ENCODE measurements at places on chromosomes 12 and 14. TPM values are rescaled to one million over a fixed set of nuclear protein-coding genes. Genes with fewer than 3 reads are reported as not detected.

The TEX52 gene
- not detected for total RNA-seq

The SLC25A47 gene
- not detected for total RNA-seq

The NRL gene
- 2.9 TPM for total RNA-seq

The RAB35 gene
- total RNA-seq = 35.2 TPM

The VWF gene
- total RNA-seq = 0.50 TPM

The DPPA3 gene
- total RNA-seq = not detected

The KLHL33 gene
- total RNA-seq = 0.50 TPM

The OAS1 gene
- not detected for total RNA-seq

The RARG gene
- 27.4 TPM for total RNA-seq

The TAS2R10 gene
- 0.67 TPM for total RNA-seq

The TDRD9 gene
- 0.84 TPM for total RNA-seq

The VRTN gene
- not detected for total RNA-seq

The DCD gene
- total RNA-seq = not detected

The AKAP6 gene
- total RNA-seq = 0.15 TPM

All from bronchus fibroblast of lung (primary cell).